ENCODE measurements at places on chromosomes 3 and 15. TPM values are rescaled to one million over a fixed set of nuclear protein-coding genes. Genes with fewer than 3 reads are reported as not detected.

PIK3CA gene
- total RNA-seq = 17.9 TPM

- DNase-seq = no peak
Observed at GRCh38 chr3:122183521-122183892, at the start of gene CASR. Gene CASR, plus strand, starts transcription at chr3:122183668. Its CDS starts 70,522 bp downstream, at chr3:122254190.

LZTFL1 gene
- total RNA-seq = 8.3 TPM

GRCh38 chr3:67828486-67829010 is 174.1 kb upstream of the SUCLG2 start:
- no peak for DNase-seq

TFG gene
- 128 TPM for total RNA-seq

KCNH8 gene
- not detected for total RNA-seq

DNA sequence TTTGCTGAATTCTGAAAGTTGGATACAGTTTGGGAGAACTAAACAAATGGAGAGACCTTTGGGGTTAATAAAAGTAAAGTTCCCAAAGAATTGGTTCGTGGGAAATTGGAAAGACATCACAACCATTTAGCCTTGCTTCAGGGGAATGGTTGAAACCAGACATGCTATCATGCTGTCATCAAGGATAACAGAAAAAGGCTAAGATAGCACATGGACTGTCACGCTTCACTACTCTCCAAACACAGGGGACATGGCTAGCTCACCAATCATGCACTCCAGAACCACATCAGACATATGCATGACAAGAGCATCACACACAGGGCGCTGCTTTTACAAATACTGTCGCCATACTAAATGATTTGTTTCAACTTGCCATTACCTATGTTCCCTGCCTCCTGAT is 671.7 kb upstream of the ROBO1 start:
- no peak for DNase-seq

IGSF10 gene
- under 0.01 TPM for total RNA-seq

- DNase-seq = no peak
Observed at GRCh38 chr3:6526321-6526720, 334.6 kb upstream of the GRM7 start.

DNA sequence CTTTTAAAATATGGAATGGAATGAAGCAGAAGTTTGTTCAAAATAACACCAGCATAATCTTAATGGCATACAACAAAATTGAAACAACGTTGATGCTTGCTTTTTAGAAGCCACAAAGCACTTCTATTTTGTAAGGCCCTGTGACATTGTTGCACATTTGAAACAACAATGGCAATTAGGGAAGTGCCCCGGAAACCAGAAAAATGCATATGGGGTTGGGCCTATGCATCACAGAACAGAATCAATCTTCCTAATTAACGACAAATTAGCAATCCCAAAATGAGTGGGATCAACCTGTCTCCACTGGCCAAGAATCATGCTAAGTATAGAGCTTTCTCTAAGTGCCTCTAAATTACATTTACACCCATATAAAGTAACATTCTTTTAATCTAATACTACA is 168.9 kb downstream of the MEIS2 start:
- DNase-seq = no peak

DNA sequence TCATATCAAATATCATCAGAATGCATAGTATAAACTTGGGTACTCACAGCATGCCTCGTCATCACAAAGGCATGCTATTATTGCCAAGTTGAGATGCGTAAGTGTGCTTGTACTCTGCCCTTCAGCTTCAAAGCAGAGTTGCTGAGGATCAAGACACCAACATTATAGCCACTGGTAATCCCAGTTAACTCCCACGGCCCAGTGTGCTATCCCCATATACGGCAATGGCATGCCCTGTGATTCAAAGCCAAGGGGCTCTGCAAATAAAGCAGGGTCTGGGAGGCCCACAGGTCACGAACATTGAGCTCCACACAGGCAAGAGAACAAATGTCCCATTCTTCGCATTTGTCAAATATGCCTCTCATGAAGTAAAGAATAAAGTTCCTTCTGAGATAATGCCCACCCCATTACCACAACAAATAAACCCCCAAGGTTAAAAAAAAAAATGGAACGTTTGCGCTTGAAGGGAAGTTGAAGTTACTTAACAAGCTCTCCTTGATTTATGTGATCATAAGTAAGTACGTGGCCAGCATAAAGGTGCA is 298.1 kb upstream of the NECTIN3 start:
- peak; percentile 75 for DNase-seq
